Liver (tissue), 10 donors: ENCODE measurements at places on chromosomes 12 and 14.

DNA sequence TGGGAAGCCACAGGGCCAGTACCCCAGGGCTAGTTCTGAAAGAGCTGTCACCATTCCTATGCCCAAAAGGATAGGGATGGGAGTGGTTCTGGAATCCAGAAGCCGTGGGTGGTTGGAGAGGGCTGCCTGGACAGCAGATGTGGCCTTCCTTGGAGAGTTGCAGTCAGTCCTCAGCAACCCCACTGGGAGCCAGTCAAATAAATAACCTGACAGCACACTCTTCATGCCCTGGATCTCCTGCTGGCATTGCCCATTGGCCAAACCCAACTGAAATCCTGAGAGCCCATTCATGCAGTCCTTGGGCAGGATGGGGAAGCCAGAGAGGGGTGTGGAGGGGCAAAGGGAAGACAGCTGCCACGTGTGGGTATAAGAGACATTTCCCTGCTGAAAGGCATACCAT, 128.2 kb downstream of the PTPN11 start:
- DNase-seq: no peak

DNA sequence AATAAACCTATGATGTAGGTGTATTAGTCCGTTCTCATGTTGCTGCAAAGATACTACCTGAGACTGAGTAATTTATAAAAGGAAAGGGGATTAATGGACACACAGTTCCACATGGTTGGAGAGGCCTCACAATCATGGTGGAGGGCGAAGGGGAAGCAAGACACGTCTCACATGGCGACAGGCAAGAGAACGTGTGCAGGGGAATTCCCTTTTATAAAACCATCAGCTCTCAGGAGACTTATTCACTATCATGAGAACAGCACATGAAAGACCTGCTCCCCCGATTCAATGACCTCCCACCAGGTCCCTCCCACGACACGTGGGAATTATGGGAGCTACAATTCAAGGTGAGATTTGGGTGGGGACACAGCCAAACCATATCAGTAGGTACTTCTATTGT, 58.7 kb upstream of the DICER1 start:
- no peak for DNase-seq

GRCh38 chr12:49121047-49121696, 10.0 kb downstream of the TUBA1B start:
- DNase-seq: no peak

DNA sequence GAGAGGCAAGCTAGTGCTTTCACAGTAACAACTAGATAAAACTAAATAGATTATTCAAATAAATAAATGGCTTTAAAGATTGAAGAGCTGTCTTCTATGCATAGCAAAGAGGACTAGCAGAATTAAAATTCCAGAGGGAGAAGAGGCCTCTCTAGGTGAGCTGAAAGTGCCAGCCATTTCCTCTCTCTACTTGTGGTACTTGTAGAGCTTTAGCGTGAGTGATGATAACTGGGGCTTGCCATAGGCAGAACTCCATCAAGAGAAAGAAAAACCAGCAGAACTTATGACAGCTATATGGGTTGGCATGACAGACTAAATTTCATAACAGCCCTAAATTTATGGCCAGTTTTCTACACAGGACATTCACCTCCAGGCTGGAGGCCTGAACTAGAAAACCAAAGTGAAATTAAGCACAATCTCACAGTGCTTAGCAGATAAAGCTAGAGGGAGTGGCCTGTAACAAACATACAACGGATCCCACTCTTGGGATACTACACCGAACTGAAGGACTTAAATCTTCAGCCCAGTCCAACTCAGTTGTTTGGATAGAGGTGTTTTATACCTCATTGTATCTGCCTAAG, 11.0 kb downstream of the SPTLC2 start:
- no peak for DNase-seq

- no peak for DNase-seq
These were observed 60.6 kb upstream of the LHX5 start for GRCh38 chr12:113532292-113532691.

- DNase-seq: peak; percentile 59
These were observed 152.0 kb downstream of the KTN1 start for GRCh38 chr14:55731881-55732498.

GRCh38 chr12:113373440-113373839, 15.1 kb downstream of the PLBD2 start:
- DNase-seq: no peak

DNA sequence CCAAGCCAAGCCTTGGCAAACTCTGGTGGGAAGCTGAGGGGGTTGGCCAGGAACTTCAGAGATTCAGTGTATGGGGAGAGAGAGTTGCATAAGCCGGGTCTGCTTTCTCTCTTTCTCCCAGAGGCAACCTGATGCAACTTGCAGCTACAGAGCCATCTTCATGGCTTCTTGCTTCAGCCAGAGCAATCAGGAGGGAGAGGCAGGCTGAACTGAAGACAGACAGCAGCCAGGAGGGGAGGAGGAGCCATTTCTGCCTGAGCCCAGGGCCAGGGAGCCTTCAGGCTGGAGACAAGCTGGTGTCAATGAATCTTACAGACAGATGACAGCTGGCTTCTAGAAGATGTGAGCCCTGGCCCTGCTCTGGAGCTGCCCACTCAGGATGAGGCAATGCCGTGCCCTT, 18.7 kb downstream of the NPC2 start:
- DNase-seq: no peak

- DNase-seq: no peak
These were observed 70.8 kb downstream of the SRGAP1 start for GRCh38 chr12:63915105-63915800.

DNA sequence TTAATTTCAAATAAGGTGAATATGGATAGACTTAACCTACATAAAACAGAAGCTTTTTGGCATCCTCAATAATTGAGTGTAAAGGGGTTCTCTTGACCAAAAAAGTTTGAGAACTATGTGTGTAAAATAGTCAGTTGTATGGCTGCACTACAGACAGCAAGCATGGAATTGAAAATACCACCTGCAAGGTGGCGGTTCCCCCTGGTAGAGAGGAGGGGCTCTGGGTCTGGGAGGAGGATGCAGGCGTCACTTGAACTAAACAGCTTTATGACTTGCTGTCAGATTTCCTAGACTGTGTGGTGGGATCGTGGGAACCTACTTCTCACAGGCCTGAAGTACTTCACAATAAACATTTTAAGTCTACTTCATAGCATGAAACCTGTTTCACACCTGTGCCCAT, 6.3 kb downstream of the EVL start:
- DNase-seq: no peak

DNA sequence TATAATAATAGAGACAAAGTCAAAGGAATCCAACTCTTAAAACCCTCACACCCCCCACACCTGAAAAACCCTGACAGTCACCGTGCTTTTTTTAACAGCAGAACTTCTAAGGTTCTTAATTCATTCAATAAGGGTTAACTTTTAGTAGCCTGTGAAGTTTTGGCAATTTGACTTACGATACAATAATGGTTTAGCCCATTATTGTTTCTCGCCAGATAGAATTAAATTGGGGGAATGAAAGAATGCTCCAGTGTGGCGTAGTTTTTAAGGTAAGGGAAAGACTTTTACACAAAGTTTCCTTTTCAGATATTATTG, 604 bp upstream of the MAGOHB start:
- DNase-seq: no peak

DNA sequence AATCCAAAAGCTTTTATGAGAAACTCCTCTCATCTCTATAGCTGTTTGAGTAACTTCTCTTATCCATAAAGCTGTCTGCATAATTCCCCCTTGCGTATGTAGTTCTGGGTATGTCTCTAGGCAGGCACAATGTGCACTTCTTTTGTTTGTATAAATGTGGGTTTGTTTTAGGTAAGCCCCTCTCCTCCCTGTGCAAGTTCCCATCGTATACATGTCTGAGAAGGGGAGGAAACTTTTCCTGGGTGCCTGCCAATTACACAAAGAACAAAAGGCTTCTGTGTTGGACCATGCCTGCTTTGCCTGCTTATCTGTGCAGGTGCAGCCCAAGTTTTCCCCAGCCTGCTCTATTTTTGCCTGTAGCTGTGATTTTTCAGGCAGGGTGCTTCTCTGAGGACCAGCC, 96.7 kb downstream of the CCER1 start:
- DNase-seq: no peak

- no peak for DNase-seq
These were observed 118.8 kb upstream of the DIO3 start for GRCh38 chr14:101442451-101442850.

DNA sequence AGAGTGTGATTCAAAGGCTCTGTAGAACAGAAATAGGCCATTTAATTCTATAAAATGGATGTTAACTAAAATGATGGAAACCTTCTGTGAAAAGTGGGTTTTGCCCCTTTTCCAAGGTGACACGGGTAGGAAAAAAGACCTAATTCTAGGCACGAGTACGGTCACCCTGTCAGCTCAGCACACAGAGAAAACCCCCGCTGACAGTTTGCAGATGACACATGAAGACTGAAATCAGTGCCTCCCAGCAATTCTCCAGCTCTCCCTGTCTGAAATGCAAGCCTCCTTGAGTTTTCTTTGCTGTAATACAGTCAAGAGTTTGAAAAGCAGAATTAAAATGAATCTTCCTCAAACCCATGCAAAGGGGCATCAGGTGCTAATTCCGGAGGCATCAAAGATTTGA, 230.0 kb downstream of the TMEM132D start:
- no peak for DNase-seq

DNA sequence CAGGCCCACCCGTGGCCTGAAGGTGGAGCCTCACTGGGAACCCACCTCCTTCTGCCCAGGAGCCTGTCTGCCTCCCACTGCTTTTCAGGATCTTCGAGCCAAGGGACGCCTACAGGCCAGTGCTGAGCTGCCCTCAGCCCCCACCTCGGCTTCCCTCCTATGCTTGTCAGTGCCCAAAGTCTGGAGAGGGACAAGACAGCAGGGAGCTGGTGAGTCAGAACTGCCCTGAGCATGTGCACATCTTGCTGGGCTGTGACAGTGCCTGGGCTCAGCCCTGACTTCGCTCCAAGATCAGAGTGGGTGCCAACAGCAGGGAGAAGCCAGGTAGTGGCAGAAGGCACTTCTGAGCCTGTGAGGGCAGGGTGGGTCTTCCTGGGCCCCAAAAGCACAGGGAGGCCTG, 286.8 kb downstream of the AEBP2 start:
- no peak for DNase-seq

DNA sequence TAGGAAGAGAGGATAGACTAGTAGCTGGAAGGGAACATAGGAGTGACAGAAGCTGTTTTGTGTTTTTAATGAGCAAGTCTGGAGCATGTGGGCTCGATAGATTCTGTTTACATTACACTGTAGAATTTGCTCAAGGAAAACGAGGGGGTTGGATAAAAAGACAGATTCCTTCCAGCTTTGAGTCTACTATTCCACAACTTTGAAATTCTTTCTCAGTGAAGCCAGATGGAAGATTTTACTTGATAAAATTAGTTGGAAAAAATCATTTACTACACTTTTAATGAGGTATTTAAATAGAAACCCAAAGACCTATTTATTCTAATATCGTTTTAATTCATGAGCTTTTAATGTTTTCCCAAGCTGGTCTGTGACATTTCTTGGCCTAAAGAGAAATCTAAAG, 19.5 kb upstream of the EPS8 start:
- DNase-seq: no peak

DNA sequence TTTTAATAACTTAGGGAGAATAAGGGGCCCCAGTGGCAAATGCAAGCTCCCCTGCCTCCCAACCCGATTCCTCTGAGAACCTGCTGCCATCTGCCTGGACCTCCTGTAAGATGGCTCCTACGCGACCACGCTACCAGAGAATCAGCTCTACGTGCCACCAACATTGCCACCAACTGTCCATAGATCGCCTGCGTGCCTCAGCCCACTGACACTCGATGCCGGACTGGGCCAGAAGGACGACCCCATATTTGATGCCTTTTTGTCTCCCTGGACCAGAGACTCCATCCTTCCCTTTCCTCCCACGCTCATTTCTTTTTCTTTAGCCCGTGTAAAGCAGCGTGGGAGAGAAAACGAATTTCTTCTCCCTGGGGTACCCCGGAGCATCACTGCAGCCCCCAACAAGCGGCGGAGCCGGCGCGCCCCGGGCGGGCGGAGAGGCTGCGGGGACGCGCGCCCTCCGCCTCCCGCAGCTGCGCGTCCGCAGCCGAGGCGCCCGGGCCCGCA, 565 bp upstream of the KLHL42 start:
- DNase-seq: no peak

DNA sequence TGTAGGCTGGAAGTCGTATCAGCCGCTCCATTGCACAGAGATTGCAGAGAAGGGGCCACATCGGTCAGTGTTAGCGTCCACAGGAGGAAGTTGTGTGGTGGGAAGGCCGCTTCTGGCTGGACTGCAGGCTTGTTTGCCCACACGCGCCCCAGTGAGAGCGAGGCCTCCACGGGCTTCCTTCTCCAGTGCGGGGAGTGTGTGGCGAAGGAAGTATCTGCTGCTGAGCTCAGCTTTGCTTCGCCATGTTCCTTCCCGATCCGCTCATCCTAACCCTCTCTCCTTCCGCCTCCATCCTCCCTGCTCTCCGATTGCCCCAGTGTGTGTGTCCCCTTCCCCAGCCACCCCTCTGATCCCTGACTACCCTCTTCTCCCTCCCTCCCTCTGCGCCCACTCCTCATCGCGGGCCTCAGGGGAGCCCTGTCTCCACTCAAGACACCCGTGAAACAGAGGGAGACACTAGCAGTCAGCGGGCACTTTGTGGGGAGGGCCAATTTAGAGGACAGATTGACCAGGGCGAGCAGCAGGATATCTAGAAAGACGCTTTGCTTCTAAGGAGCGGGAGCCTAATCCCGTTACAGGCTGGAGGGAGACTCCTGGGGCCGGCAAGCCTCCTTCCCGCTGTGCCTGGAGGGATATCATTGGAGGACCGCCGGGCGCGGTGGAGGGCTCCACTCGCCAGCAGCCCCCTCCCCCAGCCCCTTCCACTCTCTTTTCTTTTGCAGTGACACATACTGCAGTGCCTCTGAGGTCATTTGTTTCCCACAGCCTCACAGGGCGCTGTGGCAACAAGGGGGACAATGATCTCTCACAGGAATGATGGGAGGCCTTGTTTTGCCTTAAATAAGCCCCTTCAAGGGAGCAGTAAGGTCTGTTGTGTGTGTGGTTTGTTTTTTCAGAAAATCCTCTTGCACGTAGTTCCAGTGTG, 428.8 kb downstream of the ZFP36L1 start:
- DNase-seq: no peak

DNA sequence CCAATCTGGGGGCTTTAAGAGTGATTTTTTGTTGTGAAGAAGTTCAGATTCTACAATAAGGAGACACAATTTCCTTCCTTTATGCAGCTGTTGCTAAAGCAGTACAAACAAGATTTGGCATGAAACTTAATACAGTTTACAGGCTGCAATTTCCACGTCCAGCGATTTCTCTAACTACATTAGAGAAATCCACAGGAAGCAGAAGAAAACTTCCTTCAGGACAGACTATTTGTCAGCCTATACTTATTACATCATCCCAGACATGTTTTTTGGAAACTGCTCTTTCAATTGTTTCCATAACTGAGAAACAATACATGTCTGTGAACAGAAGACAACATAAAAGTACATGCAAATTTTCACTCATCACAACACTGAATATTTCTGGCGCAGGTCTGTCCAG, 204.3 kb downstream of the TTC7B start:
- DNase-seq: no peak

- no peak for DNase-seq
These were observed 1324.7 kb downstream of the AACS start for GRCh38 chr12:126389961-126390360.

- DNase-seq: no peak
These were observed 793.3 kb downstream of the DIO2 start for GRCh38 chr14:79417961-79418360.

- DNase-seq: no peak
These were observed 44.2 kb downstream of the TMX1 start for GRCh38 chr14:51284241-51284640.

- peak; percentile 77 for DNase-seq
These were observed 759 bp upstream of the KLC1 start for GRCh38 chr14:103628221-103628683.

GRCh38 chr12:49018261-49019119, at the start of gene PRKAG1:
TSS of gene PRKAG1 (minus strand) at chr12:49018776. CDS start at chr12:49018740, 36 bp downstream.
- peak; percentile 95 for DNase-seq
